NCI-H524 treated with DMSO at 0.1 percent for 48 hours (cell line): ENCODE measurements at places on chromosomes 1 and 21.

DNA sequence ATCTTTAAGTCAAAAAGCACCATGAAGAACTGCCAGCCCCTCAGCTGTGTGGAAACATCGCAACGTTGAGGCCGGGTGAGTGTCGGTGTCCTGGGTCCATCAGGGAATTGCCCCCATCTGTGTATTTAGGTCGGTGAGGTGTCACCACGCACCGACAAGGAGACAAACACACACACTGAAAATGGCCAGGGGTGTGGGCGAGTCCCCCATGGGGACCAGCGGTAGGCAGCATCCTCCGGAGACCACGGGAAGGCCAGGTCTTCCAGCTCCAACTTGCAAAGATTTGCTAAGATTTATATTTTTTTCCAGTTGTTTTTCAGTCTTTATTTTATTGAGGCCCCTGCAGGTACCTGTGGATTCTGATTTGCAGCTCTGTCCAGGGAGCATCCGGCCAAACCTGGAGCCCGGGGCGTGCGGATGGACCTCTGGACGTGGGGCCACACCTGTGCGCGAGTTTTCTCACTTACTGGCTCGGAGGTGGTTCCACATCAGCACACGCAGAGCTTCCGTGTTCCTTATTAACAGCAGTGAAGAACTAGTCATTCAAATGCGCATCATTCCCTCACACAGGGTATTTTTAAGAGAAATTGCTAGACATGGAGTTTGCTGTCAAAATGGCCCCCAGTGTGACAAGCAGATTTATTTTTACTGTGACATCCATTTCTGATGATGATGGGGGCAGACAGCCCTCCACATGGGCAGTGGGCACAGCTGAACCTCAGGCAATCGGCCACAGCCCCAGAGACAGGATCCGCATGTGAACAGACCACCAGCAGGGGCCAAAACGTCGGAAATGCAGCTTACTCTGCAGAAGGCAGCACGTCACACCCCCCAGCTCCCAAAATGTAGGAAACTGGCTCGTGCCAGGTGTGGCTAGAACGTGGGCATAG lies 17.2 kb upstream of the SLC19A1 start:
- no peak for DNase-seq

GRCh38 chr1:183922197-183922596 lies 115.3 kb downstream of the COLGALT2 start:
- DNase-seq: no peak

DNA sequence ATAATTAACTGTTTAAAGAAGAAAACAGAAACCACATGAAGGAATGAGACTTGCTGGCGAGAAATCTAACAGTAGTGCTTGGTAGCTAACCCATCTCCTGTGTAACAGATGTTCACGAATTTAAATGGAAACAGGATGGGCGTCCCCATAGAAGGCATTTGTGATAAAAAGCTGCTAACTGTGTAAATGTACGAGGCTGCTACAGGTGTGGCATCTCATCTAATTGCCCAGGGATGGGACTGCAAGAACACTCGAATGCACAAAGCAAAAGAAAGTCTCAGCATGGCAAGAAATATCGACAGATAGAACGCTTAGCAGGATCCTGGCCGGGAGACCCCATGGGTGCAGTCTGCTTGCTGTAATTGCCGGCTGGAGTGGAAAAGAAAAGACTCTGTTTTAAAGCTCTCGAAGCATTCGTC lies 112.7 kb downstream of the RUNX1 start:
- DNase-seq: no peak

DNA sequence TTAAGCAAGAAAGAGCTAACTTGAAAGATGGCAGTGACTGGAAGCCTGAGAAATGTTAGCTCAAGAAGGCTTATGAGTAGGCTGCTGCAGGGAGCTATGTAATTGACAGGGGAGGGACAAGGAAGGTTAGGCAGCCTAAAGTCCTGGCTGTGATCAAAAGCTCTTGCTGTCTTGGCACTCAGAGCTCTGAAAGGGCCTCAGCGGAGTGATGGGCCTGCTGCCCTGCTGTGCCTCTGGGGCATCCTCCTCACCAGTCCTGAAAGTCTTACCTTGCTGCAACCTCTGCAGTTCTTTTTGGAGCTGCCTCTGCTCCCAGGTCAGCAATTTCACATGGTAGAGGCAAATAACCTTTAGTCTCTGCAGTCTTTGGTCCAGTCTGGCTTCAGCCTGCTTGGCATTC lies 1.8 kb downstream of the CCDC190 start:
- DNase-seq: no peak

GRCh38 chr1:22527122-22527521 lies 36.2 kb upstream of the EPHA8 start:
- no peak for DNase-seq

GRCh38 chr1:111605576-111605975 lies 14.0 kb upstream of the RAP1A start:
- DNase-seq: no peak

GRCh38 chr1:6459850-6460265 lies 6.1 kb downstream of the TNFRSF25 start:
- no peak for DNase-seq

GRCh38 chr1:235060607-235061470 lies 67.8 kb downstream of the TOMM20 start:
- no peak for DNase-seq

DNA sequence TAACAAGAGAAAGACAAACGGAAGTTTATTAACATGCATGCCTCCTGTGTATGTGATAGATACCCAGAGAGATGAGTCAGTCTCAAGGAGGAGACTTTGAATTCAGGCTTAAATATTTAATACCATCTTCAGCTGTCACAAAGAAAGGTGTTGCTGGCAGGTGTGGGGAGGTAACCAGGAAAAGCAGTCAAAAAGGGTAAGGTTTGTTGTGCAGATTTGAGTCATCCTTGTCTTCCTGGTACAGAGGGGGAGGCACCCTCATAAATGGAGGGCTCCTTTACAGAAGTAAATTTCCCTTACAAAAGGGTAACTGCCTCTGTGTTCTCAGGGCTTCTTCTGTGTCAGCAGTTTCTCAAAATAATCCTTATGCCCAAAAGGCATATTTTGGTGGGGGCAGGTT lies 75.2 kb upstream of the B3GALT5 start:
- DNase-seq: no peak

- no peak for DNase-seq
Measured at GRCh38 chr1:57131701-57132394, 166.0 kb upstream of the C8B start.

DNA sequence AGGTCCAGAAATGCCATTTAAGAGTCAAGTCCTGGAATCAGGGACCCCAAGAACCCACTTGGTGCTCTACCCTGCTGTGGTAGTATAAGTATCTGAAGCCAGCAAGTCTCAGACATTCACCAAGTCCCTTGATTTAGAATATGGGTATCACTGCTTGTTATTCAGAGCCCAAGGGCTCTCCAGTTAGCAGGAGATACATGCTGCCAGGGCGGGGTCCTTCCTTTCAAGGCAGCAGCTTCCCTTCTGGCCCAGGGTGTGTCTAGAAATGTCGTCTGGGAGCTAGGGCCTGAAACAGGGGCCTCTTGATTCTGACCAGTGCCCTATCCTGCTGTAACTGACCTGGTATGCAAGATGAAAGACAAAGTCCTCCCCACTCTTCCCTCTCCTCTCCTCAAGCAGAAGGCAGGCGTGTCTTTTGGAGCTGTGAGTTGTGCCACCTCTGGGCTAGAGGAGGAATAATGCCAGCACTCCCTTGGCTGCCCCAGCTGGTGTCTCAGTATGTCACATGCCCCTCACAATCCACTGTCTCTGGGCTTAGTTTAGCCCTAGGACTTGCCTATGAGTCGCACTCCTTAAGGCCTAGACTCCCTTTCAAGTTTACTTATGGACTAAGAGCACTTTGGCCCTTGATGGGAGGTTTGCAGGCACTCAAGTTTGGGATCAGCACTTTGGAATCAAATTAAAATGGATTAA lies 200.2 kb downstream of the MRPL39 start:
- no peak for DNase-seq

DNA sequence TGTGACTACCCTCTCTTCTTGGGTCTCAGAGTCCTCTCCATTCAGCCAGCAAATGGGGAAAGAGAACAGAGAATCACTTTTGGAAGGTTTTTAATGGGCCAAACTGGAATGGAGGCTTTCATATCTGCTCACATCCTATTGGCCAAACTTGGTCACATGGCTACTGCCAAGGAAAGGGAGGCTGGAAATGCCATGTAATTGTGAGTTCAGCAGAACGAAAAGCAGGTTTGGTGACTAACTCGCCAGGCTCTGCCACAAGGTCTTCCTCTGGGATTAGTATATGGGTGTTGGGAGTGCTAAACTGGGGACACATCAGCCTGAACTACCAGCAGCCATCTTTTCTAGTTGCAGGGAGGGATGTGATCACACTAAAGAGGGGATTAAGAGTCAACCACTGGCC lies 19.2 kb downstream of the RD3 start:
- DNase-seq: no peak

- DNase-seq: no peak
Measured at GRCh38 chr1:245380790-245381535, 226.2 kb downstream of the KIF26B start.

DNA sequence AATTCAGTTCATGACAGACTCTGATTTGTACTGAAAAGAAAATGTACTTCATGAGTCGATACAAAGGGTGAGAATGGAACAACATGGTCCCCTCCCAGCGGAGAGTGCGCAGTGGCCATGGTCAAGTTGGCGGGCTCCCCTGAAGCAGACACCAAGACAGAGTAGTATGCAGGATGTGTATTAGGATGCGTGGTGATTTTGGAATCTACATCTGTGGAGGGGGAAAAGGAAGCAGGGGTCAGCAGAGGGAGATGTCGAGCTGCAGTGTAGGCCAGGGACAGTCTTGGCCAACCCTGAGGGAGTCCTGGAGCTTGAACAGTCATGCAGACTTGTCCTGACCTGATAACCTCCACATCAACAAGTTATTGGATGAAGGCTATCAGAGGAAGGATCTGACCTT lies 481.0 kb downstream of the OMA1 start:
- DNase-seq: no peak

DNA sequence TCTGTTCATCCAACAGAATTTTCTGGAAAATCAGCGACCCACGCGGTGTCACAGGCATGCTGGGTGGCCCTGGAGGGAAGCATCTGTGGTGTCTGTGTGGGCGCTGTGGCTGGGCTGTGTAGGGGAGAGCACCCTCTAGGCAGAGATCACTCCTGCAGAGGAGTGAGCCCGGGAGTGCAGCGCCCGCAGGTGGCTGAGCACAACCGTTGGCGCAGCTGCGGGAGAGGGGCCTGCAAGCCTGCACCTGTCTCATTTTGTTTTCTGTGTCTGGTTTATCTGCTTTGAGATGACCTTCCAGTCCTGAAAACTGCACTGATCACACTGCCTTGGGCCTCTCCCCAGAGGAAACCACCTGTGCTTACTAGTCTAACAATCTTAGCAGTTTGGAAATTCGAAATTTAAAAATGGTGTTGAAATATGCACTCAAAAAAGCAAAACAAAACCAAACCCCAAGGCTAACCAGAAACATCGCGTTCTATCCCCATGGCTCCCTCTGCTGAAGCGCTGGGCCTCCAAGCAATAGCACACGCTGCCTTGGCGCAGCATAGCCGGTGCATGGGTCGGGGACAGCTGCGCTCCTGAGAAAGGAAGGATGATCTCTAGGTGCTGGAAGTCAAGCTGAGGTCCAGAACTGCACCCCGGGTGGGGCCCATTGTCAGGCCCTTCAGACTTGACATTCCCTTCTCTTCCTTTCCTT lies 4.8 kb downstream of the FAM3B start:
- no peak for DNase-seq

DNA sequence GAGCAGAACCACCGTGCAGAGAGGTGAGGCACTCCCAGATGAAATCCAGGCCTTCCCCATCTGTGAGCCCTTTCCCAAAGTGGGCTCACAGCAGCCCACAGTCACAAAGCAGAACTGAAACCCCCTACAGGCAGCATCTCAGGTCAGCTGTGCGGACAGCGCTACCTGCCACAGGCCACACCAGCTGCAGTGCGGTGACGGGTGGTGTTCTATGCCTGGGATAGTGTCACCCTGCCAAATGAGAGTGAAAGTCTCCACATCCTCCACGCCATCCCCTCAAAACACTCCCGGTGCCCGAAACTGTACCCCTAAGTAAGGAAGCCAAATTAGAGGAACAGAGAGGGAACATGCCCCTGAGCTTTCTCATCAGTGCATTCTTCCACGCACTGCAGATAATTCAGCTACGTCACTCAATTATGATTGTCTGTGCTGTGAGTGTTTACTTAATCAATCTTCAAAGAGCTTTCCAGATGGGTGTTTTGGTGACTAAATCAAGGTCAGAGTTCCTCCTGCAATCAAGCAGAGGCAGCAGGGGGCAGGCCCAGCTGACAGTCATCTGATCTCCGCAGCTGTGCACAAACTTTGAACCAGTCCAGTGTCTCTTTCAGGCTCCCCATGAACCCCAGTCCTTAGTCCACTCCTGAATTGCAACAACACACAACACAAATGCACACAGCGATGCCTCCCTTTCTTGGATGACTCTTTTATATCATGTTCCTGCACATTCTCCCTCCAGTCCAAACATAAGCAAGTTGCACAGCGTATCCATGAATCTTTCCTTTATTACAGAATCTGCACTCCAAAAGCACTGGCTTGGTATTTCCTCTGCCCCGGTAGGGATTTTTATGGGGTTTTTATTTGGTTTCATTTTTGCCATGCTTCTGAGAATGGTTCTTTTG lies 150.0 kb downstream of the TOMM20 start:
- no peak for DNase-seq

- no peak for DNase-seq
Measured at GRCh38 chr1:158185770-158186169, 5.1 kb downstream of the CD1D start.

GRCh38 chr21:23853796-23854379 lies 1753.4 kb downstream of the MRPL39 start:
- DNase-seq: no peak
